Heart right ventricle (tissue), 16 donors: ENCODE measurements at places on chromosomes 12 and 14. TPM values are rescaled to one million over a fixed set of nuclear protein-coding genes. Genes with fewer than 3 reads are reported as not detected.

CIROP gene
- not detected for total RNA-seq

PRB2 gene
- not detected for total RNA-seq

MYF6 gene
- total RNA-seq: not detected

BHLHE41 gene
- 41.1 TPM for total RNA-seq

SEC23A gene
- 70.0 TPM for total RNA-seq

GPX2 gene
- total RNA-seq: not detected

DNA sequence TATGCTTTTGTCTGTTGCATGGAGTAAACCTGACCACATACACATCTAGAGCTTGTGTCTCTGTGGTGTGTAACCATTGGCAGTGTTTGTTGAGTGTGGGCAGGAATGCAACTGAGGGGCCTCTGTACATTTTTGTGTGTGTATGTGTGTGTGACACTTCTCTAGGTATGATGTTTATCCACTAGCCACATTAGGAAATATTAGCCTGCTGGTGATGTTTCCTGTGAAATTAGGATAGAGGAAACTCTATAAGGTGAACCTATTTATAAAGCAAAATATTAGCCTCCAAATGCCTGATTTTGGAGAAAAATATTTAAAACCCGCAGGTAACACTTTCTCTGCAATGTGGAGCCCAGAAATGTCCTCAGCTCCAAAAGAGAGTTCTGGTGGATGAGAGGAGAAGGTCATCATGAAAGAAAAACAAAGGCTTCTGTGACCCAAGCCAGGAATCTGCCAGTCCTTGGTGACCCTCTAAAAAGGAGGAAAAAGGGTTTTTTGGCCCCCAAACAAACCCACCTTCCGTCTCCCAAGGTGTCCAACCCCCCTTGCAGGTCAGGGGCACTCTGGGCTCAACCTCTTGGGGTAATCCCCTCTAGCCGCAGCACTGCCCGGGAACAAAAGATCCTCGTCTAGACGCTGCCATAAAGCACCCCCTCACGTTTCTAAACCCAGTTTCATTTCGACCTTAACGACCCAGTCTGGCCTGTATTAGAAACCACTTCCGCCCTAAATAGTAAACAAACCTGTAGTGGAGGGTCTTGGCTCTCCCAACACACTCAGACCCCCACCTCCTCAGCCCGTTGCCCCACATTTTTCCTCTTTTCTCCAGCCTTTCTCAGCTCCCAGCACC lies 3.1 kb upstream of the HOTAIR start:
- DNase-seq: no peak

DNA sequence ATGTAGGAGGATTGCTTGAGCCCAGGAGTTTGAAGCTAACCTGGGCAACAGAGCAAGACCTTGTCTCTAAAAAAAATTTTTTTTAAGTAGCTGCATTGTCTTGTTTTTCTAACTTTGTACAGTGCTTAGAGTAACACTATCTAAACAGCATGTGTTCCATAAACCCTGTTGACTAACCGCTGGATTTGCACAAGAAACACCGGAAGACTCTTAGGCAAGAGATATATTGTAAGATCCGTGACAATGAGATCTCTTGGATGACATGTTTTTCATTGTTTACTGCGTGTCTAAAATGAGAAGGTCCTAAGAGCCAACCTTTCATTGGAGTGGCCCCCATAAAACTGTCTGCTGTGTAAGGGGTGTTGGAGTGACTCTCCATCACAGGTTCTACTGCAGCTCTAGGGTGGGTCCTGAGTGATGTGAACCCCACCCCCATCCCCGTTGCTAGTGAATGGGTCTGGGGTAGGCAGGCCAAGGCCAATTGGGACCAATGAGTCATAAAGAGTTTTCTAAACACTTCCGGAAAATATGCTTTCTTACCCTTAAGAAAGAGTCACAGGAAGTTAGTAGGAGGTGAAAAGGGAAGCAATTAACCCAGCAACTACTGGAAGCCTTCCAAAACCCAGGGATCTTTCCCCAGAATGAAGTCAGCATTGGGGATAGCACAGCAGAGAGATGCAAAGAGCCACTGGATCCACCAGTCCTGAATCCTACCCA lies 24.3 kb upstream of the PCNX1 start:
- peak; percentile 20 for DNase-seq

DNA sequence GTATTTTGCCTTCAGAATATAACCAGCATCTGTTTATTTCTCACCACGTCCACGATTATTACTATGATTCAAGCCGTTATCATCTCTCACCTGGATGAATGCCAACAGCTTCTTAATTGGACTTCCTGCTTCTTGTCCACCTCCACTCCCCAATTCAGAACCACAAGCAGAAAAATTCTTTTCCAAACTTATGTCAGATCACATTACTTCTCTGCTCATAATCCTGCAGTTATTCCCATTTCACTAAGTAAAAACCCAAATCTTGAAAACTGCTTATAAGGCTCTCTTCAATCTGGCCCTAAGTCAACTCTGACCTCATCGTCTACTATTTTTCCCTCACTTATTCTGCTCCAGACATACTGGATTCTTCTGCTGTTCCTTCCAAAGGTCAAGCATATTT lies 2.0 kb downstream of the CRY1 start:
- DNase-seq: peak; percentile 36

- DNase-seq: no peak
Observed at GRCh38 chr12:75635606-75636444, 124.4 kb upstream of the KRR1 start.

- peak; percentile 44 for DNase-seq
Observed at GRCh38 chr14:95319312-95320077, at the start of gene CLMN. CLMN (minus strand) TSS chr14:95319908; CDS start chr14:95319792, 116 bp downstream.

DNA sequence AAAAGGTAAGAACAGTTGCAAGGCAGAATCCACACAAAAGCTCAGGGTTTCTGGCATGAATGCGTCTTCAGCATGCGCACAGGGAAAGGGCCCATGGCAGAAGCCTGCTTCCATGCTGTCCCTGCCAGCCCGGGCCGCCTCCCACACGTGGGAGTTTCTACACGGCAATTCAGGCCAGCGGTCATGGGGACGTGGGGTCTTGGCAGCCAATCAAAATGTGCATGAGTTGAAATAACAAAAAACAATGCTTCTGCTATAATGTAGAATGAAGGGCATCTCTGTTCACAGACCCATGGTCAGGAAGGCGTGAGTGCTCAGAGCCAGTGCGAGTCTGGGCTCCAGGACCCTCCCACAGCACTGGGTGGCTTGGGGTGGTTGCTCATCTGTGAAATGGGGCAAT lies 28.6 kb downstream of the AMN start:
- DNase-seq: no peak

DNA sequence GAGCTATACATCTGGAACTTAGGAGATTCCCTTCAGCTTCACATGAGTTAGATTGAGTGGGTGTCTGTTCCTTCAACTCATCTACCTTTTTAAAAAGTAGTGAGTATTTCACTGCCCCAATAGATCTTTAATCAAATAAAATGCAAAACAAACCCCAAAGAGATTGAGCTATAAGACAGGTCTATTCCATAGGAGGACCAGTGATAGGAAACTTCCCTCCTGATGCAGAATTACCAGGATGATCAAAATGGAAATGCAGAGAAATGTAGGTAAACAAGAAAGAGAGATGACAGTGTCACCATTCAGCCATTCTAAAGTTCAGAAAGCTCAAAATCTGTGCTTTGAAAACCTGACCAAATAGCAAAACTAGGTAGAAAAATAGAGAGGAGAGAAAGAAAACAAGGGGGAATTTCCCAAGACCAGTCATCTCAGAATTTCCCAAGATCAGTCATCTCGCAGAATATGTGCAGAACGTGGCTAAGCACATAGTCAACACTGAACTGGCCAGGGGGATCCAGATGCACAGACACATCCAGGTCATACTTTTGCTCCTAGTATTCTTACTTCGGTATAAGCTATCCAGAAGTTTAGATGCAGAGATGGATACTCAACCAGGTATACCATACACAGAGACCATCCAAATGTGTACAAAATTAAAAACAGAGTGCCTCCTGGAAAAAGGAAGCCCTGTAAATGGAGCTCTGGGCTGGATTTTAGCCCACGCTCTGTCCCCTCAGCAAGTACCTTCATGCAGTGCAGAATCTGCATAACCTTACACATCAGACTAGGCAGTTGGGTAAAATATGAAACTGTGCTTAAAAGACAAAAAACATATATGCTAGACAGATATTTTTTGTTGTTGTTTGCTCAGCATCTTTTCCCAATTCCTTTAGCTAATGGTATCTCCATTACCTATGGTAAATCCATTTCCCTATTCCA lies 27.4 kb downstream of the SLC41A2 start:
- DNase-seq: no peak

DNA sequence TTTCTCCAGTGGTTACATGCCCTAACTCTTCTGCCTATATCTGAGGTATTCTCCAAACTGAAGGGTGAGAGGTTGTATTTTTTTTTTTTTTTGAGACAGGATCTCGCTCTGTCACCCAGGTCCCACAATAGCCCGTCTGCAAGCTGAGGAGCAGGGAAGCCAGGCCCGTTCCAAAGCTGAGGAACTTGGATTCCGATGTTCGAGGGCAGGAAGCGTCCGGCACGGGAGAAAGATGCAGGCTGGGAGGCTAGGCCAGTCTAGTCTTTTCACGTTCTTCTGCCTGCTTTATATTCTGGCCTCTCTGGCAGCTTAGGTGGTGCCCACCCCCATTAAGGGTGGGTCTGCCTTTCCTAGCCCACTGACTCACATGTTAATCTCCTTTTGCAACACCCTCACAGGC lies 67.0 kb upstream of the DYNC1H1 start:
- no peak for DNase-seq

GRCh38 chr14:47442211-47442610 lies 233.2 kb downstream of the MDGA2 start:
- DNase-seq: peak; percentile 5

DNA sequence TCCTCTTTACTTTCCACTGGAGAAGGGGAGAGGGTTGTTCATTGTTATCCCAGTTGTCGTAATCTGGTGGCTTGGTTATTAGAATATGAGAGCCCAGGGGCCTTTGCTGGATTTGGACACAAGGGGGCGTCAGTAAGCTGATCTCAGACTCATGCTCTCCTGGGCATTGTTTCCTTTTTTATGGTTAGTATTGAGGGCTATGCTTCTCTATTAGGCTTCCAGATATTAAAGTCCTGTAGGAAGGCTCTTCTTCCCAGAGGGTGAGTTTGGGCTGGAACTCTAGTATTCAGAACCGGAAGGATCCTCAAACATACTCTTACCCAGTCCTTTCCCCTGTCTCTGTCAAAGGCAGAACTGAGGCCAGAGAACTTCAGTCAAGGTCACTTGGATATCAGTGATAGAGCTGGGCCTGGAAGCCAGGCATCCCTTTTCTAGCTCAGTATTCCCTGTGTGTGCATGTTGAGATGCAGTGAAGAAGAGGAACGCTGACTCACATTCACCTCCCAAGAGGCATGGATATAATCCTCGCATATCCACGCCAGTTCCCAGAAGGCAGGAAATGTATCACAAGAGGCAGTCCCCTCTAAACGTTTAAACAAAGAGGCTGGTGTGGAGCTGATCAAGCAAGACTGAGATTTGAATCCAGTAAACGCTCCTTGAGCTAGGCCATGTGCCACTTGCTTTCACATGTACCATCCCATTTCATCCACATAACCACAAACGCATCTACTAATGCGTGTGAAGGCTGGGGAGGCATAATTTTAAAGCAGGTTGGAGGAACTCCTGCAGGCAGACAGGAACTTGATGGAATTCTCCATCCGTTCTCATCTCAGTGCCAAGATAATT lies 41.6 kb downstream of the UBE3B start:
- DNase-seq: peak; percentile 76

DNA sequence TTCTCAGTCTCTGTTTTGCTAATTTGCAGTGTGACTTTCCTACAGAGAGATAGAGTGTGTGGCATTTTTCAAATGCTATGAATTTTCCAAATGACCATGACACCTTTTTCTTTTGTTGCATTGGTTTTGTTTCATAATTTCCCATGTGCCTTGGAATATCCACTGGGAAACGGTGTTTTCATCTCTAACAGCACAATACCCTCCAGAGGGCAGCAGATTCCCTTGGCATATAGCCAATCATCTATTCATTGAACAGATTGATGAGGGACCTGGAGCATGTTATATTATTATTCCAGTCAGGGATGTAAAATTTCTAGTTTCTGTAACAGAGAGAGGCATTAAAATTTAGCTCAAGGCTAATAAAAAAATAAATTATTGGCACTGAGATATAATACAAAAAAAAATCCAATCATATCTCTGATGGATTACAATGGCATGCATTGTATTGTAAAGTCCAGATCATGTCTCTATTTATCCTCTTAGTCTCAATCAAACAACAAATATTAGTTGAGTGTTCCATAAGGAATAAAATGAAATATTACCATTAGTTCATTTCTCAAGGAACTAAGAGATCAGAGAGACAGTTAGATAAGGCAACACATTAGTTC lies 29.6 kb upstream of the NTN4 start:
- no peak for DNase-seq

- peak; percentile 48 for DNase-seq
Observed at GRCh38 chr12:52216807-52217206, 16.2 kb upstream of the KRT7 start.

DNA sequence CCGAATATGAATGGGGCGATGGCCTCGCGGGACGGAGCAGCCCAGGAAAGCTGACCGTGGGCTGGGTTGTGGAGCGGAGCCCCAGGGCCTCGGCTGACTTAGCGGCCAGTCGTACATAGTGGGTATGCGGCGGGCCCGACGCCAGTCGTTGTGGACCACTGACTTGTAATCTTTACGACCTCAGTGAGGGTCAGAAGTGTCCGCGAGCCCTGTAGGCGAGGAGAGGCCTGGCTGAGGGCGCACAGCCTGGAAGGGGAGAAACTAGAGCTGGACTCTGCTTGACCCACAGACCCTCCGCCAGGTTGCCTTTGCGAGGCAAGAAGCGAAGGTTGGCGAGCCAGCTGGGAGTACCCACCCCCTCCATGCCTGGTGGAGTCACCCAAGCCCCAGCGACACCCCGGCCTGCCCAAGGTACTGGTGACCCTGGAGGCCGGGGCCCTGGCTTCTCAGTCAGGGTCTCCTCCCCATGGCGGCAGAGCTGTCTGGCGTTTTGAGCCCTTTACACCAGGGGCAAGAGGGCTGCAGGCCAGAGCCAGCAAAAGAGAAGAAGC lies 15.6 kb upstream of the DYNC1H1 start:
- DNase-seq: no peak

GRCh38 chr14:78524196-78524595 lies 354.0 kb downstream of the NRXN3 start:
- no peak for DNase-seq
